ENCODE measurements at places on chromosomes 5 and 9. TPM values are rescaled to one million over a fixed set of nuclear protein-coding genes. Genes with fewer than 3 reads are reported as not detected.

Gene CTNND2
- total RNA-seq, result not detected

Gene NXNL2
- total RNA-seq, result 8.5 TPM

Gene SLC34A1
- total RNA-seq, result not detected

Gene IFNB1
- total RNA-seq, result not detected

Gene IL3
- total RNA-seq, result not detected

Gene ABL1
- 62.4 TPM for total RNA-seq

Gene ACOT12
- total RNA-seq, result 0.37 TPM

Gene MELK
- 17.2 TPM for total RNA-seq

Gene INSL4
- total RNA-seq, result not detected

Gene MARCHF11
- total RNA-seq, result not detected

Gene DOCK2
- total RNA-seq, result 3.0 TPM

Gene NPR3
- 17.8 TPM for total RNA-seq

Gene PCA3
- under 0.01 TPM for total RNA-seq

Gene GMCL2
- total RNA-seq, result not detected

Gene GLRA1
- not detected for total RNA-seq

Gene OMD
- not detected for total RNA-seq

Gene AHRR
- total RNA-seq, result 26.7 TPM

Gene ZNF883
- 2.2 TPM for total RNA-seq

Gene SPINK4
- total RNA-seq, result not detected

Gene CCDC112
- 10.1 TPM for total RNA-seq

Gene WHRN
- total RNA-seq, result 1.5 TPM

Gene LCN6
- total RNA-seq, result not detected

Gene SPATA31E1
- total RNA-seq, result under 0.01 TPM

Gene TMEM171
- total RNA-seq, result 0.62 TPM

Gene OBP2B
- not detected for total RNA-seq

Gene RGS7BP
- total RNA-seq, result not detected

Gene TNPO1
- total RNA-seq, result 457 TPM

Gene KIF27
- total RNA-seq, result 4.3 TPM

Gene CBY3
- total RNA-seq, result not detected

Gene SLC45A2
- total RNA-seq, result under 0.01 TPM

Gene SV2C
- total RNA-seq, result not detected

Gene CTSV
- 0.89 TPM for total RNA-seq

Gene CDK7
- 59.5 TPM for total RNA-seq

Gene OCLN
- total RNA-seq, result 2.0 TPM

Gene CORO2A
- total RNA-seq, result 0.44 TPM

Gene MZB1
- total RNA-seq, result not detected

Gene PCDH12
- 0.11 TPM for total RNA-seq

Gene SELENOP
- total RNA-seq, result 63.2 TPM

Gene SLC6A18
- total RNA-seq, result not detected

Gene DPM2
- total RNA-seq, result 13.0 TPM

Gene RLN2
- 0.25 TPM for total RNA-seq

Gene IL13
- not detected for total RNA-seq

Gene LEAP2
- total RNA-seq, result 0.11 TPM

Measured in uterine smooth muscle cell (primary cell).